ENCODE measurements at places on chromosomes 16 and 17.

GRCh38 chr16:9650284-9650683 is 531.9 kb downstream of the GRIN2A start:
- no peak for DNase-seq

- DNase-seq, result no peak
Measured at GRCh38 chr17:44848961-44849489, 1.3 kb downstream of the HIGD1B start.

- no peak for DNase-seq
Measured at GRCh38 chr16:6880263-6880662, 452.4 kb upstream of the RBFOX1 start.

GRCh38 chr16:24847358-24847664 is 1.5 kb downstream of the SLC5A11 start:
- DNase-seq, result no peak

DNA sequence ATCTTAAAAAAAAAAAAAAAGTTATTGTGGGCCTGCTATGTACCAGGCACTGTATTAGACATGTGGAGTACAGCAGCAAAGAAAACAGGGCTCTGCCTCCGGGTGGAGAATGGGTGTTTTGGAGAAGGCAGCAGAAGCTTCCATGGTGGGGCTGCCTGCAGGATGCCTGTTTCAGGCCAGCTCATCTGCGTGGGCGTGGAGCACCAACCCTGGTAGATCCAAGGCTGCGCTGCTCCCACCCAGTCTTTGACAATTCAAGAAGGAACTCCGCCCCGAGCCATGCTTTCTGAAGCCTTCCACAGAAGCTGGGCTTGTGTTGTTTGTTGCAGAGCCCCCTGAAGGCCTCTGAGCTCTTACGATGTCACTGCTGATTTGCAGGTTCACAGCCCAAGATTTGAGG is 23.2 kb upstream of the CACNG1 start:
- DNase-seq, result no peak

- DNase-seq, result no peak
Measured at GRCh38 chr17:45397796-45398195, 34.9 kb downstream of the ARHGAP27 start.

DNA sequence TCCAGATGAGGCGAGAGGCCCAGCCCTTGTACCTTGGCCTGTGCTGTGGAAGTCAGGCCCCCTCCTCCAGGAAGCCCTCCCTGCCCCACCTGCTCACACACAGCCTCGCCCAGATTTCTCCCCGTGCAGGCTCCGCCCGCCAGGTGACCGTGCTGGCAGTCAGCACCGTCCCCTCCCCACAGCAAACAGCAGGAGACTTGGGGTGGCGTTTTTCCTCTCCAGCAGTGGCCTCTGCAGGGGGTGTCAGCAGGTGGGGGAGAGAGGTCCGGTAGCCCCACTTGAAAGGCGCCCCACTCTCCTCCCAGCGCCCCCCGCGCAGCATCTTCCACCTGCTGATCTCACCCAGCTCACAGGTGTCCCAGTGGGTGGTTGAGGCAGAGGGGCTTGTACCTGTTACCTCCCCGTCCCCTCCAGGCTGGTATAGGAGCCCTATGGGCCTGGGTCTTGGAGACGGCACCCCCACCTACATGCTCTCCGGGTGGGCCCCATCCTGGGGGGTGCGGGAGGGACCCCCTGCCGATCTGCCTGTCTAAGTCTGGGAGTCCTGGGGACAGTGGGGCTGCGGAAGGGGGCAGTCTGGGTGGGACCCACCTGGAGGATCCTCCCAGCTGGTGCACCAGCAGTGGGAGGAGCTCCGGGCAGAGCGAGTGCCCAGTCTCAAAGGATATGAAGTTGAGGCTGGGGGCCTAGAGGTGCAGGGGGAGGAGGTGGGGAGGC is 4.2 kb upstream of the C1QTNF8 start:
- DNase-seq, result no peak

DNA sequence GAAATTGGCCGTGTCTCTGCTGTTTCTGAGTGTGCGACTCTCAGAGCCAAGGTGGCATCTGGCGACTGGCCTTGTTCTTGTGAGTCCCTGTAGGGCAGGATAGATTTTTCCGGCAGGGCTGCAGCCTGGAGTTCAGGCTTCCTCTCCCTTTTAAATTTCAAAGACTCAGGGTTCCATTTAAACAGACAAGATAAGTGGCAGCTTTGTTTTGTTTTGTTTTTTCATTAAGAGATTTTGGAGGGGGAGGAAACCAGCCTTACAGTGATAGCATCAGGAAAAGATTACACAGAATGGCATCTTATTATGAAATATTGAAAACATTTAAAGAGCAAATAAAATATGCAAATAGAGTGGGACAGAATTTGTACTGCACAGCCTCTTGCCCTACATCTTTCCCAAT is 151.3 kb downstream of the RPTOR start:
- DNase-seq, result no peak
